ENCODE measurements at places on chromosomes 4 and X. TPM values are rescaled to one million over a fixed set of nuclear protein-coding genes. Genes with fewer than 3 reads are reported as not detected.

- no peak for DNase-seq
Observed at GRCh38 chrX:124690495-124690894, 344.1 kb downstream of the SH2D1A start.

DNA sequence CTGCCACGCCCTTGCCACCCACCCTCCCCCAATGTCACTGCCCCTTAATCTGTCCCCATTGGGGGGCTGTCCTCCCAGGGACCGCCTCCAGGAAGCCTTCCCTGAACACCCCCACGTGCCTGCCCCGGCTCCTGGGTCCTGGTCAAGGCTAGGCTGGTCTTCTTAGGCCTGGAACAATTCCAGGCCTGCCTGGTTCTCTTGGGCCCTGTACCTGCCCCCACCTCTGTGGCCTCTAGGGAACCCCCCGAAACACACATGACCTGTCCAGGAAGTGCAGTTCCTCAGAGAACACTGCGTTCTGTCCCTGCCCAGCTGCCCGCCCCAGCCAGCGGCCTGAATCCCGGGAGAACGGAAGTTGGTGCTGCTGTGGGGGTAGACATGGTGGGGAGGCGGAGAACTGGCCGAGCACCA, 5.1 kb downstream of the MXD4 start:
- peak; percentile 37 for DNase-seq

DNA sequence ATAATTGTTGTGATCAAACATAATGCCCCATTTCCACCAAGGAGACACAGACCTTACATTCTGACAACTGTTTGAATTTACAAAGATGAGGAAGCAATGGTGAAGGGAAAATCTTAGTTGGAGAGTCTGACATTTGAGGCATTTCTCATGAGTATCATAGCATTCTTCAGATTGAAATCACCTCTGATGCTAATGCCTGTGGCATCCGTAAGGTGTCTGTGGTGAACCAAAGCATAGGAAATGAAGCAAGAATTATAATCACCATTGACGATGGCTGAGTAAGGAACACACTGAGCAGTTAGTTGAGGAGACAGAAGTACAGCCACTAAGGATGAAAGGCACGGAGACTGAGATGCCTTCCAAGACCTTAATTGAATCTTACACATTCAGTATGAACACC, 575.7 kb downstream of the TRIML1 start:
- DNase-seq, result no peak

DNA sequence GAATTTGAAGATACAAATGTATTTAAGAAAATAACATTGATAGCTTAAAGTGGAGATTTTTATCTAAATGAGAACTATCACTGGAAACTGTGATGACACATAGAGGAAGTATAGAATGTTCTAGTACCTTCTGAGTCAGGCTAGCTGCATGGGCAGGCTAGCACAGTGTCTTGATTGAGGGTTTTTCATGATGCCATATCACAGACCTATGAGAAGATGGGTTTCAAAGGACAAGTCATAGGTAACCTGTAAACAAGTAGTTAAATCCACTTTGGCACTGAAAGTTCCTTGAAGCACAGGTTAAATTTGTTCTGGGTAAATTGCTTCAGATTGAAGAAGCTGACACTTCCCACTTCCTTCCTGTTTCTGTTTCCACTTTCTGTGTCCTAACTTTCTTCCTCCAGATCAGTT, 48.2 kb upstream of the CDKN2AIP start:
- no peak for DNase-seq

DNA sequence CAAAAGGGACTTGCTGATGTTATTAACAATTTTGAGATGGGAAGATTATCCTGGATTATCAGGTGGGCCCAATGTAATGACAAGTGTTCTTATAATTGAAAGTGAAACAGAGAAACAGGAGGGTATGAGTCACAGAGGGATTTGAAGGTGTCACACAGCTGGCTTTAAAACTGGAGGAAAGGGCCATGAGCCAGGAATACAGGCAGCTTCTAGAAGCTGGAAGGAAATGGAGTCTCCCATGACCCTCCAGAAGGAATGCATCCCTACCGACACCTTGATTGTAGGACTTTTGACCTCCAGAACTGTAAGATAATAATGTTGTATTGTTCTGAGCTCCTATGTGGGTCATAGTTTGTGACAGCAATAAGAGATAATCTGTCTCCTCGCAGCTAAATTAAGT, 98.0 kb upstream of the STIM2 start:
- DNase-seq, result no peak

- DNase-seq, result no peak
Observed at GRCh38 chr4:84220990-84221389, 278.1 kb downstream of the NKX6-1 start.

GRCh38 chr4:114146947-114147618, 167.6 kb upstream of the ARSJ start:
- DNase-seq, result no peak

HHIP gene
- total RNA-seq, result 0.52 TPM

- DNase-seq, result no peak
Observed at GRCh38 chr4:137226221-137226620, 306.1 kb downstream of the PCDH18 start.

PDZD4 gene
- total RNA-seq, result 73.0 TPM

TBC1D8B gene
- total RNA-seq, result 1.1 TPM

- no peak for DNase-seq
Observed at GRCh38 chr4:37220685-37221084, 23.9 kb upstream of the NWD2 start.

- peak; percentile 39 for DNase-seq
Observed at GRCh38 chr4:176793060-176793605, 411 bp upstream of the VEGFC start.

FRMPD4 gene
- 2.6 TPM for total RNA-seq

DNA sequence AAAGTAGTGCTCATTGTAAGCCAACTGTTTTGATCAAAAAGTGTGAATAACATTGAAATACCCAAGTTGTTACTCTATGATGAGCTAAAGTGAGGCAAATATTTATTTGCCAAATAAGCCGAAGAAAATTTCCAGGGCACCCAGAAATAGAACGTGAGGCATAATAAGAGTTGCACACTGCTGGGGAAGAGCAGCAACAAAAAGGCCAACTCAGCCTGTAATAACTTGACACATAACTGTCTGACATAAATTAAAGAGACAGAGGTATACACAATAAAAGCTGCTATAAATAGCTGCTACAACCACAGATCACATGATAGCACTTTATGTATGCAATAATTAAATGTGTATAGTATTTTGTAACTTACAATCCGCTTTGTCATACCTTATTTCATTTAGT, 2.0 kb upstream of the ABCB7 start:
- no peak for DNase-seq

- no peak for DNase-seq
Observed at GRCh38 chrX:135295944-135296305, 13.4 kb upstream of the ETDC start.

- no peak for DNase-seq
Observed at GRCh38 chr4:95107004-95107403, 349.2 kb downstream of the BMPR1B start.

GRCh38 chr4:102318526-102318925, 26.8 kb downstream of the SLC39A8 start:
- DNase-seq, result no peak

- DNase-seq, result no peak
Observed at GRCh38 chr4:113221990-113222389, 172.5 kb downstream of the ANK2 start.

GRCh38 chrX:32687379-32687778, 524.0 kb downstream of the DMD start:
- DNase-seq, result no peak

GRCh38 chr4:122481766-122482405, 25.4 kb upstream of the IL2 start:
- DNase-seq, result no peak

GRCh38 chr4:179543771-179544170, 2101.5 kb upstream of the AGA start:
- no peak for DNase-seq

GRCh38 chrX:43165343-43165920, 387.5 kb upstream of the PPP1R2C start:
- peak; percentile 11 for DNase-seq

DNA sequence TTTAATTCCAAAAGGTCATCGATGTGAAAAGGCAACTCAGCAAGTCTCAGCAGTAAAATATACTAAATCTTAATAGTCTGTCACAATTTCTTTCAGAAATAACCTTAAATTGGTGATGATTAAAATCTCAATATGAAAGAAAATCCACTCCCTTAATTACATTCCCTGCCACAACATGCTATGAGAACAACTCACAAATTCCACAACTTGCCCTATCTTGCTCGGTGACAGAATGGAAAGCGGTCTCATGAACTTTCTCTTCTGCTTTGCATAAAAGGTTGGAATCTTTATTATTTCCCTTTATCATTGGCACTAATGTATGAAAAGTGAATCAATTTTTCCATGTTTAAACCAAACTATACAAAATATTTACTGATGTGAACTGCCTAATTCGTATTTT, 380.8 kb downstream of the TMA16 start:
- no peak for DNase-seq

GRCh38 chr4:25065932-25066590, 35.3 kb upstream of the LGI2 start:
- no peak for DNase-seq

GRCh38 chrX:11100281-11101035, 10.7 kb upstream of the HCCS start:
- DNase-seq, result peak; percentile 54

DNA sequence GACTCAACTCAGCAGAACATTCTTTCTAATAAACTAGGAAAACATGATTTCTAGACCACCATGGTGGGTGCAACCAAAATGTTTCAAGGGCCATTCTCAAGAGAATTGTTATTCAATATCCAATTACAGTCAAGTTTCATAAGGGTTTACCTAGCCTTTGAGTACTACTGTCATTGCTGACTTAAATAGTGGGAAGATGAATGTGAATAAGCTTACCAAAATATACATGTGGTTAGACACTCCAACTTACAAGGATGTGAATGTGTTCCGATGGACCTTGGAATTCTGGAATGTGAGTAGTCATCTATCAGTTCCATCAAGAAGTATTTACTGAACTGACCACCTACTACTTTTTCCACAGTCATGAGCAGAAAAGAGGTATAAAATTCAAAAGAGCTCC, 16.9 kb downstream of the SH3RF1 start:
- DNase-seq, result no peak

SGMS2 gene
- total RNA-seq, result 0.37 TPM

DNA sequence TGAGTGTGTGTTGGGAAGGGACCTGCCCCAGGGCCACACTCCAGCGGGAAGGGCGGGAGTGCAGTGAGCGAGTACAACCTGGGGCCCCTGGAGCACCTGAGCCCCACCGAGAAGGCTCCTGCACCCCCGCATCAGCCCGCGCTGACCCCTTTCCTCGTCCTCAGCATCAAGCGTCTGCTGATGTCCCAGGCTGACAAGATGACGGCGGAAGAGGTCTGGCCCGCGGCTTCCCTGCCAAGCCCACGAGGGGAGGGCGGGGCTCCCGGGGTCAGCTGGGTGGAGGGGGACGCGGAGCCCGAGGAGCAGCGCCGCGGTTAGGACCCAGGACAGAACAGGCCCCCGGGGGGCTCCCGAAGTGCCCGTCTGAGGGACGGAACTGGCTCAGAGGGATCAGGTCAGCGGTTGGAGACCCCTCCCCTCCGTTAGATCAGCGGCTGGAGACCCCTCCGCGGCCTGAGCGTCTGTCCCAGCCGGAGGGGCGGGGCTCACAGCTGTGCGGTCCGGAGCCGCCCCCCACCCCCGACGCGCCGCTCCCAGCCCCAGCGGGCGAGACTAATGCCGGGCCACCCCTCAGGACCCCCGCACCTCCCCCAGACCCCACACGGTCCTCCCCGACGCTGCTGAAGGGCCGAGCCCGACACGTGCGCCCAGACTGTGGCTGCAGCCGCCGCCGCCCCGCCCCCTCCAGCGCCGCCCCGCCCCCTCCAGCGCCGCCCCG, 6.7 kb downstream of the MYL5 start:
- DNase-seq, result peak; percentile 94

SAP30 gene
- total RNA-seq, result 31.9 TPM

- DNase-seq, result no peak
Observed at GRCh38 chr4:37815591-37815990, 10.9 kb upstream of the PGM2 start.

- no peak for DNase-seq
Observed at GRCh38 chr4:102172341-102172740, 172.9 kb downstream of the SLC39A8 start.

DNA sequence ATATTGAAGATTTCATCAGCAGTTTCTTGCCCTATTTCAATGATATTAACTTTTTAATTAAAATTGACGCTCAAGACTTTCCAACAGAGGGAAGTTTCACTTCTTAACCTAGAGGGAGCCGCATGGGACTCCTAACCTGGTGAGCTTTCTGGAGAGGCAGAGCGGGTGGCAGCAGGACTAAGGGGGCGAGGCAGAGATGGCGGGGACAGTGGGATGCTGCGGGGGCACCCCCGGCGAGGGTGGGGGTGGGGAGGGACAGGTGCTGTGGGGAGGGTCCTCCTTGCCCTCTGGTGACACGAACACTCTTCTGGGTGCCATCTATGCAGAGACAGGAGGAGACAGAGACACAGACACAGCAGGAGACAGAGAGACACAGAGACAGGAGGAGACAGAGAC, 104.4 kb downstream of the ADRA2C start:
- DNase-seq, result no peak

GRCh38 chr4:38979511-38980230, 52.5 kb downstream of the TMEM156 start:
- DNase-seq, result no peak
